ENCODE measurements at places on chromosomes 7 and 10.
A peak's percentile ranks its signal among the peaks of the same experiment; 100 is the strongest.

DNA sequence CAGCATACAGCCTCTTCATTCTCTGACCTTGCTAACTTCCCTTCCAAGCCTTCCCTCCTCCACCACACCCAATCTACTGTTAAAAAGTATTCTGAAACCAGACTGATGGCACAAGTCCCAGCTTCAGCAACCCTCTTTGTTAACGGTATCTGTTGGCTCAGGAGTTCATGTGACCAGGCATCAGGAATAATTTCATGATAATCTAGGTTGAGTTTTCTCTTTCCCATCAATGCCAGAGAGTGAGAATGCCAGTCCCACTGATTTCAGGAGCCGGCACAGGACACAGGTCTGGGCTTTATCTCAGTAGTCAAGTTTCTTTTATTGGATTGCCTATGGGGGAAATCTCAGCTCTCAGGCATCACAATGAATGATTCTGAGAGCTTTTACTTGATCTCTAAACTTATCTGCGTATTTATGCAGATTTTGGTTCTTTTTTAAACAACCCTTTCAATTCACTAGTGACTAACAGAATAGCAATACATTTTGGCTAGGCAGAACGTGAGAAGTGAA lies 231.0 kb upstream of the LYZL1 start:
- DNase-seq: no peak

- DNase-seq: no peak
Measured at GRCh38 chr10:311901-312665, 176.8 kb downstream of the ZMYND11 start.

- no peak for DNase-seq
Measured at GRCh38 chr10:5089865-5090264, 4.3 kb upstream of the AKR1C3 start.

GRCh38 chr7:18590241-18590640 lies 94.7 kb downstream of the HDAC9 start:
- DNase-seq: no peak

GRCh38 chr10:5018134-5018533 lies 14.5 kb upstream of the AKR1C2 start:
- no peak for DNase-seq

DNA sequence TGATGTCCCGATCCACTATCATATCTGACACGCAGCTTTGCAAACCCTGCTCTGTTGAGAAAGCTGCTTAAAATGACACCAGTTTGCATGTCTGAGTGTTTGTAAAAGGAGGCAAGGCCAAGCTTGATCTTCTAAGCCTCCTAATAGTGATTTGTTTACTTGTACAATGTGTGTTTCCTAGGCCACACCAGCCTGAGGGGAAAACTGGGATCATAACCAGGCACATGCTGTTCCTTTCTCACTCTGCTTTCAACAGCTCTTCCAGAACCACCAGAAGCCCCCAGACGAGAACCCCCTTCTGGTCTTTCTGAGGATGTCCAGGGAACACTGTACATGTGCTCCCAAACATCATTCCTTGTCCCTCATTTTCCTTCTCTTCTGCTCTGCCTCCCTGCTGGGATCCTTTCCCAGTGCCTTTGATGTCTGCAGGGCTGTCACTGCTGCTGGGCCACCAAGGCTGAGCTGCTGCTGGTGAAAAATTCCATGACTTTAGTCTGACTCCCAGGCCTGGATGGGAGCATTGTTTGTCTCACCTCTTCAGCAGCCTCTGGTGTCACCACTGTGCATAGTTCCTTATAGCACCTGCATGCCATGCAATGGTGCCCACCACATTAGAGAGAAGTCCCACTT lies 4.0 kb upstream of the LGI1 start:
- no peak for DNase-seq

- peak; percentile 87 for DNase-seq
Measured at GRCh38 chr10:102449321-102450123, 1.8 kb downstream of the C10orf95 start.

- DNase-seq: no peak
Measured at GRCh38 chr10:76942628-76943416, 694.8 kb downstream of the KCNMA1 start.

DNA sequence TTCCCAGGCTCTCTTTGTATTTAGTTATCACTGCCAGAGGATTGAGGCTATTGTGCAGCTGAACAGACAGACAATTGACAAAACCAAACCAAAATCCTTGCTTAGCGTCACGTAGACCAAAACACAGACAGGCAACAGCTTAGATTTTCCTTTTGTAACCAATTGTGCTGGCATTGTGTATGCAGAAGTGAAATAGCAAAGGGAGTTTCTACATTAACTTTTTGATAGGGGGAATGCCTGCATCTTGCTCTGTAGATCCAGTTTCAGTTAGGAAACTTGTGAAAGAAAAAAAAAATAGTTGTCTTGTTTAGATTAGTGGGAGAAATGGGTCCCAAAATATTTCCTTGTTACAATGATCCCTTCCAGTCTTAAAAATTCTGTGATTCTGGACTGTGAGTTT lies 333.8 kb downstream of the BBS9 start:
- DNase-seq: no peak

DNA sequence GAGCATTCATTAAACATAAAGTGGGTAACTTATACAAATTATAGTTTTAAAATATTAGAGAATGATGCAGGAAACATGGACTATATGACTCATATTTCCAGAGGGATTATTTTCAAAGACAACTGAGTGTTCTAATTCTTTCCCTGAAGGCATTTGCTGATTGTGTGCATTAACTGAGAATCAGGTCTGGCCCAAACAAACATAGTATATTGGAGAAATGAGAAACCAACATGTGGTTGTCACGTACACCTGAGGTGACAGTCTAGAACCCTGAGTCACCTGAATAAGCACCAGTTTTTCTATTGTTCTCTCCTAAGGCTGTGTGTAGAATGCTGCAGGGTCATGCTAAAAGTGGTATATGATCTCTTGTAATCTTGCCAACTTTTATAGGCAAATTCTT lies 1125.7 kb downstream of the XPNPEP1 start:
- no peak for DNase-seq

Measured in stimulated activated CD4-positive, alpha-beta T cell treated with anti-CD3 and anti-CD28 coated beads, TNF-alpha, amount 100 ng/mL, for 24 hours (primary cell).